ENCODE measurements at places on chromosomes 2 and 18.

DNA sequence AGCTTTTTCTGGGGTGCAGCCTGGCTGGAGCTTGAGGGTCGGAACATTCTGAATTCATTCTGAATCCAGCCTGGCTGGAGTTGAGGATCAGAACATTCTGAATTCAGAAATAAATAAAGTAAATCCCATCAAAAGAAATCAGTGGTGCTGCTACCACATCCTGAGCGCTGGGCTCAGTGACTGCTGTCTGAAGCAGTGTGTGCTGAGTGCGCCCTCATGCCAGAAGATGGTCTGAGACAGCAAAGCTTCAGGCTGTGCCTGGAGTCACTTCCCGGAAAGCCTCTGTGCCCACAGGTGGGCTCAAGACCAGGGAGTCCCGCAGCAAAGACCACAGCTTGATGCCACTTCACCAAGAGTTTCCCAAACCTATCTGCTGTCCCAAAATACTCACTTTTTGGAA is 187.9 kb downstream of the VAPA start:
- no peak for DNase-seq

DNA sequence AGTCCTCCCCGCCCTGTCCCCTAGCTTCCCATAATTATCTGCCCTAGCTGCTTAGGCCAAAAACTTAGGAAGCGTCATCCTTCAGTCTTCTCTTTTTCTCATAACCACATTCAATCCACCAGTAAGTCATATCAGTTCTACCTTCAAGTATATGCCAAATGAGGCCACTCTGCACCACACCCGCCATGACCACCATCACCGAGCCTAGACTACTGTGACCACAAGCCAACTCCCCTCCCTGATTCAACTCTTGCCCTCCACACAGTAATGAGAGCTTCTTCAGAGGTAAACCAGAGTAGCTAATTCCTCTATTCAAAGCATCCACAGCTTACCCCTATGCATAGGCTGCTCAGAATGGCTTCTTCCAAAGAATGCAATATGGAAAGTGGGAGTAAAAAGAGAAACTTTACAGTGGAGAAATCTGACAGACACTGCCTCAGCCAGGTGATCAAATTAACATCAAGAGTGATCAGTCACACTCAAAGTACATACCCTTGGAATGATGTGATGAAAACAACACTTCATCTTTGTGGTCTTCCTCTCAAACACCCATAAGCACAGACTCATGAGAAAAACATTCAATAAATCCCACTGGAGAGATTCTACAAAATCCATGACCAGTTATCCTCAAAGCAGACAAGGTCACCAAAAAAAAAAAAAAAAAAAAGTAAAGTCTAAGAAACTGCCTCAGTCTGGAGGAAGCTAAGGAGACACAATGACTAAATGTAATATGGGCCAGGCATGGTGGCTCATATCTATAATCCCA is 17.7 kb downstream of the MBOAT2 start:
- no peak for DNase-seq

DNA sequence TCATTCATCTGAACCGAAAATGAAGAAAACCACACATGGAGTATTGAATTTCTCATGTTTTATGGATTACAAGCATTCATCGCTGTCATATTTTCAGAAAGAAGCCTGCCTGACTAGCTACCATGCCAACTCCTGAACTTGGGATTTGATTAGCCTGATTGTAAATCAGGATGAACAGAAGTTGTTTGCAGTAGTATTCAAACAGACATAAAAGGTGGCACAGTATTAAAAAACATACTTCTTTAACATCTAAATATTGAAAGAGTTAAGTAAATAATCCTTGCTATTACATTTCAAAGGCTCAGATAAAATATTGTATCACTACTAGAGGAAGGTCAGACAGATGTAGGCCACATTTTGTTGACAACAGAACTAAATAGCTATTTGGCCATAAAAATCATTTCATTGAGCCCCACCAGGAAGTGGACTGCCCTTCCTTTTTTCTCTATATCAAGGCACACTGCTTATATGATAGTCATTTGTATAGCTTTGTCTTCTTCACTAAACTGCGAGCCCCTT is 21.6 kb downstream of the SLC38A11 start:
- DNase-seq = no peak

GRCh38 chr2:74863802-74864248 is 29.9 kb downstream of the HK2 start:
- no peak for DNase-seq

DNA sequence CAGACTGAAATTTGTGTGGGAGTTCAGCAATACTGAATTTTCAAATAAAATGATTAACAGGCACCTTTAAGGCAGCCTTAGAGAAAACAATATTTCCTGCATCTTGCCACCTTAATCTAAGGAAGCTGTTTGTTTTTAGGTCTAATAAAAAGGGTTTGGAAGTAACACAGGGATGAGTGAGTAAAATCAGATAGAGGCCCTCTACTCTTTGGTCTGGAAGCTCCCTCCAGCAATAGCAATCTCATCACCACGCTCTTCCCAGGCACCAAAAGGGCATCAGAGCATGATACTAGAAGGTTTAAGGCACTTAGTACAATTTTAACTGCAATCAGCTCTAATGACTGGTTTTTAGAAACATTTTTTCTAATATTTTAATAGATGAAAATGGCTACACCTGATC is 155.6 kb downstream of the VWC2L start:
- DNase-seq = no peak

GRCh38 chr2:240502059-240502429 is 55.7 kb downstream of the ANKMY1 start:
- DNase-seq = no peak

- DNase-seq = no peak
These were observed 186.6 kb downstream of the MGAT5 start for GRCh38 chr2:134440336-134440909.

DNA sequence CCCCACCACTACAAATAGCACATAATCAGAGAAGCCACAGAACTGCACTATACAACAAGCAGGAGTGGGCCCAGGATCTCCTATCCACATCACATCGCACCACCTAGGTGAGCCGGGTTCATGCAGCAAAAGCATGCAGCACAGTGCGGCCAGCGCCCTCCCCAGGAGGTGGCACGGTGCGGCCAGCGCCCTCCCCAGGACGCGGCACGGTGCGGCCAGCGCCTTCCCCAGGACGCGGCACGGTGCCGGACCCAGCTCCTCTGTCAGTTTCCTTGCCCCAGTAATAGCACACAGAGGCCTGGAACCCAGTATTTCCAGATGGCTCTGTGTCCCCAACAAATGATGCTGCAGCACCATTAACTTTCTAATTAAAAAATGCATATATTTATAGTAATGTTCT is 114.1 kb downstream of the EIPR1 start:
- DNase-seq = no peak

DNA sequence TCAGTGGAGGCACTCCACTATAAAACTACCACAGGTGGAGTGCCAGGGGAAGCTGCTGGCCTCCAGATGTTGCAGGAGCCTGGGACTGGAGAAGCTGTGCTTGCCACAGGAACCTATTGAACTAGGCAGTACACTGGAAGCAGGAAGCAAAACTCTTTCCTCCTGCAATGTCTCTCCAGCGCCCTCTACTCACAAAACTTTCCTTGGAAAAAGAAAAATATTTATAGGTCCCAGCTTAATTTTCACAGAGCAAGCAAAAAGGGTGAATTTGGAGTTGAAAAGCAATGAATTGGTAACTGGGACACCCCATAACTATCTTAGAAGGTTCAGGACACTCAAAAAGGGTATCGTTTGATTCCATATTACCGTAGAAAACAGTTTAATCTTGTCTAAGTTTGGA is 33.2 kb upstream of the REEP1 start:
- no peak for DNase-seq

GRCh38 chr2:85601771-85602475 is 575 bp downstream of the TMEM150A start:
- peak; percentile 72 for DNase-seq

DNA sequence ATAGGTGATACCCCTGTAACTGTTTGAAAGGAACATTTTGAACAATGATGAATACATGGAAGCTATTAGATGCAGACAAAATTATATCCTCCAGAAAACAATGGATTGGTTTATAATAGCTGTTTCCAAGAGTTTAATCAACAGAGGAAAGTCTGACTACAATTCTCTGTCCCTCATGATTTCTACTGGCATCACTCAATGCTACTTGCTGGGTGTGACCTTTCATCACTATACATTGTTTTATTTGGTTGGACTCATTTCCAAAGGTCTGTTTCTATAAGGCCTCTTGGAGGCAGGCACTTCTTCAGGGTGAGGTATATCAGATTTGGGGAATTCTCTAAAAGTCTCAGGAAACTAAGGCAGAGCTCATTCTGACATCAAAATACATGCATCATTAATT is 636.1 kb upstream of the SLC8A1 start:
- no peak for DNase-seq

DNA sequence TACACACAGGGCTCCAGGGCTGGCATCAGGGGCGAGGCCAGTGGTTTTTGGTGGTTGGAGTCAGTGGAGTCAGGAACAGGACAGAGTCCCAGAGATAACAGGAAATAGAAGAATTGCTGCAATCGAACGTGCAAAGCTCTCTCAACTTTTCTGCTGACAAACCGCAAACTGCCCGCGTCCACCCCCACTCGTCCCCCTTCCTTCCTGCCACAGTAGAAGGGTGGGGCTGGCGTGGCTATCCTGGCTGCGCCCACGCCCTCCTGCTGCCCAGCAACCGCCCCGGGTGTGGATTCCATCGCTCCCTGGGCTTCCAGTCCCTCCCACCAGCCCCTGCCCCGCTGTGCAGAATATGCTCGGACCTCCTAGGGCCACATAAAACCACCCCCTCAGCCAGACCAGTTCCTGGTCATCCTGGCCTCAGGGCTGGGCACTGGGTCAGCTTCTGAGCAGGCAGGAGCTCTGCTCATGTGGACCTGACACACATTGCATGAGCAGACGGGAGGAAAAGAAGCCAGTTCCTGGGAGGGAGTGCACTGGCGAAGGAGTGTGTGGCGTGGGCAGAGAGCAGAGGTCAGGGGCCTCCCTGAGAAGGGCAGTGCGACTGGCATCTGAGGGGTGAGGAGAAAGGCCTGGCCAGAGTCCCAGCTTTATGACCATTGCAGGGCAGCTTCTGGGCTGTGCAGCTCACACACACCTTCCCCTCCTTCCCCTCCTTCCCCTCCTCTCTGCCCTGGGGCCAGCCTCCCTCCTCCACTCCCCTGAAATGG is 85.4 kb upstream of the ATG16L1 start:
- no peak for DNase-seq

GRCh38 chr18:47484068-47484467 is 232.6 kb upstream of the SKOR2 start:
- DNase-seq = no peak

DNA sequence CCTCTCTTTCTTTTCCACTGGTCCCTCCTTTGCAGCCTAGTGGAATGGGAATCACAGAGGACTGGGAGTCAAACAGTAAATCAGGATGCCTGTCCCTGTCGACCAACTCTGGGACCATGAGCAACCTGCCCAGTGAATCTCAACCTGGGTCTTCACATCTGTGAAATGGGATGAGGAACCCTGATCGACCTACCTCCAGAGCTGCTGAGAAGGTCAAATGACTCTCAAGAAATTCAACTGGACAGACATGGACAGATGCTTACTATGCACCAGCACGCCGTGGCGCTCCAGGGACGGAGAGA is 73.3 kb upstream of the TAF1B start:
- no peak for DNase-seq

DNA sequence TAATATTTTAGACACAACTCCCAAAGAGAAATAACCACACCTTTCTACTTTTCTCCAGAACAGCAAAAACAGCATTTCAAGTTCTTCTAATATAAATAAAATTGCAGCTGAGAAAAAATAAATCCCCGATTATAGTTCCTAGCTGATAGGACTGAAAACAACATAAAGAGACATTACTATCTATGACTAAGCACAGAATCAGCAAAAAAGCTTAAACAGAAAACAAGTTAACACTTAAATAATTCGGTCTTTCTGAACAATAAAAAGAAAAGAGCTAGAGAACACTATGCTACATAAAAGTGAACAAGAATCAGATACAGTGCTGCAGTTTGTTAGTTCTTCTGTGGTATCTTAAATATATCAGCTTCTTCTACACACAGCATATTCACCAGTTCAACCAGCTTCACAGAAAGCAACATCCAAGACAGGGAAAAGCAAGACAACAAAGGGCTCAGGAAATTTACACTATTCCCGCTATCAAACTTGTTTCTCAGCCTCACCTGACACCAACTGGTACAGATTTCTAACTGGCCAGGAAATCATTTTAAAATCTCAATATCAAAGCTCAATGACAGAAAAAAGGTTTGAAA is 28.6 kb downstream of the FEZ2 start:
- no peak for DNase-seq

DNA sequence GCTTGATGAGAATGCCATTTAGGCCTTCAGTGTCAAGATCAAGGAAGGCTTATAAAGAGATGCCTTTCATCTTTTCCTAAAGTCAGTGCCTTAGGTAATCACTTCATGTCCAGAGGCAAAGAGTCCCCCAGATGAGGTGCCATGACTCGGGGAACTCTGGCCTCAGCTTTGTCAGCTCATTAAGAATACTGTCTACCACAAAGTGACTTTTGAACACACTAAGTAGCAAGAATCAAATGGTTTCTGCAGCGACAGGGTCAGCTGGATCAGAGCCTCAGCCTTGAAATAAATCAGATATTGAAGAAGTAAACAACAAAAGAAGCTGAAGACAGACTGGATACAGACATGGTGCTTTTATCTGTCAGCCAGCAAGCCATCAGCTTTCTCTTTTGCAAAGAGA is 120.1 kb upstream of the SLC39A10 start:
- no peak for DNase-seq

DNA sequence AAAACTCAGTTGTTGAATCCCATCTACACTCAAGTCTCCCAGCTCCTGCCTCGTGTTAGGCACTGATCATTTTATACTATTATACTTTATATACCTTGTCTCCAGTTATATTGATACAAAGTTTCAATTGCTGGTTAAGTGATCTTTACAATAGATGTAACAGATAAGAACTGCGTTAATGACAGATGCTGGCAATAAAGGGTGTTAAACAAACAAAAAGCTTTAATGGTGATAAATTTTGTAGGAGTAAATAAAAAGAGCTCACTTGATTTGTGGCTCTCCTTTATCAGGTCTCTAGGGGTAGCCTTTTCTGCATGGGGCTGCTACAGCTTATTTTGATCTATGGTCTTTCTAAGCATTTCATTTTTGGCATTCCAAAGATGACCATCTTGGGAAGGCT is 106.9 kb upstream of the GAREM1 start:
- no peak for DNase-seq

DNA sequence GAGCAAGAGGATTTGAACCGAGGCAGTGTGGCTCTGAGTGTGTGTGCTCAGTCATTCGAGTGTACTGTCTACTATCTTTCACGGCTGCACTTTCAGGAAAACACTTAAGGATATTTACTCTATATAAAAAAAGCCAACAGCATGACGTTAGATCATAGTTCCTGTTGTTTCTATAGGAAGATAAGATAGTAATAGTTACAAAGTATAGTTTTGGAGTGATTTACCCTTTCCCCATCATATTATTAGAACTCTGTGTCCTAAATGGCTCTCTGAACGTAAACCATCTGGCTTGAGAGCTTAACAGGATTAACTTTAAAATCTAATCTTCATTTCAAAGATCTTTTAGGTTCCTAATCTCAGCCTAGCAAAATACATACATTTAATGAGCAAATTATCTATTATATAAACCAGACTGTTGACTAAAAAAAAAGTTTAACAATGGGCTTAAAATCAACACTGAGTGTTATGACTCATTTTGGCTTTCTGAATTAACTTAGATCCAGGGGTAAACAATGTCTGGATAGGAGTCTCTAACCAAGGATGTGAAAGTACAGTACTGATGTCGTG is 150.3 kb upstream of the DNMT3A start:
- DNase-seq = no peak

- no peak for DNase-seq
These were observed 7.5 kb upstream of the RNF144A start for GRCh38 chr2:6909431-6910385.

Measured in nephron progenitor cell (in vitro differentiated cells).